ENCODE measurements at places on chromosomes 1 and 21.

DNA sequence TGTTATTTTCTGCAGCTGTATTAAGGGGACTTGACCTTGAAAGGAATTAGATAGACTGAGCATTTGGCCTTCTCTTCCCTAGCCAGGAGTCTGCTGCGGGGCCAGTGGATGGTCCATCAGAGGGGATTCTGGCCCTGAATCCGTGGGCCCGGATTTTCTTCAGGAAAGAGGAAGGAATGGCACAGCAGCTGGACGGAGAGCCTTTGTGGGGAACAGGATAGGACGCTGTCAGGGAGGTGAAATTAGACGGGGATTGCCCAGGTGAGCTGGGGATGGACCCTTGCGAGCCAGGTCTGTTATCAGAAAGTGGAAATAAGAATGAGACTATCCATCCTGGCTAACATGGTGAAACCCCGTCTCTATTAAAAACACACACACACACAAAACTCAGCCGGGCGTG lies 1.7 kb upstream of the C2CD2 start:
- DNase-seq, result no peak

GRCh38 chr21:38979271-38980121 lies 173.8 kb downstream of the ETS2 start:
- no peak for DNase-seq

GRCh38 chr1:172515927-172516326 lies 17.0 kb upstream of the SUCO start:
- no peak for DNase-seq

GRCh38 chr1:244897476-244898254 lies 33.3 kb upstream of the HNRNPU start:
- no peak for DNase-seq

DNA sequence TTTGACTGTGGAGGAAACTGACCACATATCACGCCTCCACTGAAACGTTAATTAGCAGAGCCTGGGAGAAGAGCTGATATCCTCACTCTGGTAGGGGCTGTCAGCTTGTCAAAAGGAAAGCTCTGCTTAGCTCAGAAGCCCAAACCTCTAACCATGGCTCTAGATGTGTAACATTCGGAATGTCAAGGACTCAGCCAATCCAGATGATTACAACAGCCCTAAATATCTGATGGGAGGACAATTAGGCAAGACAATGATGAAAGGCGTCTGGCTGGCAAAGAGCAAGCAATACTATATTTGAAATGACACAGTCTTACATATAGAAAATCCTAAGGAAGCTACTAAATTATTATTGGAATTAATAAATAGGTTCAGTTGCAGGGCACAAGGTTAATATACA lies 45.7 kb upstream of the COX20 start:
- no peak for DNase-seq

- DNase-seq, result no peak
These were observed 463.0 kb downstream of the DSCAM start for GRCh38 chr21:40383951-40384350.

DNA sequence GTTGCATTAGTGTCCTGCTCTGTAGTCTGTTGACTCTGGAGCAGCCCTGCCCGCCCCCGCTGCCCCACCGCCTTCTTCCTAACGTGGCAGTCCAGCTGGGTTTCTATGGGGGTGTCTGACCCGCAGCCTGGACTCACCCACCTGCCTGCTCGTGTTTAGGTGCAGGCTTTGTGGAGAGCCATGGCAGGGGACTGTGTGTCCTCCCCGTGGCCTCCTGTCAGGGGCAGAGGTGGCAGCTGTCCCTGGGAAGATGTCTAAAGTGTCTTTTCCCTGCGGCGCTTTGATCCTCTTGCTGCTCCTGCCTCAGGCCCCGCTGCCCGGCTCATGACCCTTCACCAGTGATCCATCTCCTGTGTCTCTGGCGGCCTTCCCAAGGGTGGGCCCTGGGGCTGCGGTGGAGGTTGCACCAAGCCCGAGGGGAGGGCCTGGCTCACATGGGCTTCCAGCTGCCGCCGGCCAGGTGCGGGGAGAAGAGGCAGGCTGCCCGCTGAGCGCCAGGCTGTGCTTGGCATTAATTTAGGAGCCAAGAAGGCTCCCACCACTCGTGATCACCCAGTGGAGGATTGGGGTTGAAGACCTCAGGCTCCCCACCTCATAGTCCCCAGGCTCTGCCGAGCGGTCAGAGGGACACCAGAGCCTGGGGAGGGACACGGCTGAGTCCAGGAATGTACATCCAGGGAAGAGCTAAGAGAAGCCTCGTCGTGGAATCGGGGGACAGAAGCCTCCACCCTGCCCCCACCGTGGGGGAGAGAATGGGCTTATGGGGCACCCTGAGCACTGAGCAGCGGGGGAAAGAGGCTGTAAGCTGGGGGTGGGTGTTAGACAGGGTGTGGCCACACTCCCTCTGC lies 44.1 kb downstream of the COL18A1 start:
- DNase-seq, result no peak

GRCh38 chr1:224358237-224358636 lies 1.6 kb downstream of the CNIH4 start:
- no peak for DNase-seq

GRCh38 chr1:106952776-106953175 lies 103.7 kb upstream of the PRMT6 start:
- DNase-seq, result no peak

DNA sequence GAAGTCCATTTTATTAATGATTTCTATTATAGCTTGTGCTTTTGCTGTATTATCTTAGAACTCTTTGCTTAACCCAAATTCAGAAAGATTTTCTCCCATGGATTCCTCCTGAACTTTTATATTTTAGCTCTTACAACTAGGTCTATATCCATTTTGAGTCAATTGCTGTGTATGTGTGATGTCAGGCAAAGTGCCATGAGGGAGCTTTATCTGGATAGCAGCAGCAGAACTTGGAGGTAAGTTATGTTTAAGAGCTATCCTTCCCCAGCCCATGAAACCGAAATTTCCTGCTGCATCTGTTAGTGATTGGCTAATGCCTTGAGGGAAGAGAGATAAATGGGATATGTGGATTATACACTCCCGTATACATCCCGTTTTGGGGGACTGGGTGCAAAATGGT lies 29.9 kb downstream of the ADAM30 start:
- no peak for DNase-seq

- no peak for DNase-seq
These were observed 2.1 kb upstream of the C8A start for GRCh38 chr1:56852476-56852875.

- DNase-seq, result no peak
These were observed 4.6 kb downstream of the FDPS start for GRCh38 chr1:155313261-155313660.

DNA sequence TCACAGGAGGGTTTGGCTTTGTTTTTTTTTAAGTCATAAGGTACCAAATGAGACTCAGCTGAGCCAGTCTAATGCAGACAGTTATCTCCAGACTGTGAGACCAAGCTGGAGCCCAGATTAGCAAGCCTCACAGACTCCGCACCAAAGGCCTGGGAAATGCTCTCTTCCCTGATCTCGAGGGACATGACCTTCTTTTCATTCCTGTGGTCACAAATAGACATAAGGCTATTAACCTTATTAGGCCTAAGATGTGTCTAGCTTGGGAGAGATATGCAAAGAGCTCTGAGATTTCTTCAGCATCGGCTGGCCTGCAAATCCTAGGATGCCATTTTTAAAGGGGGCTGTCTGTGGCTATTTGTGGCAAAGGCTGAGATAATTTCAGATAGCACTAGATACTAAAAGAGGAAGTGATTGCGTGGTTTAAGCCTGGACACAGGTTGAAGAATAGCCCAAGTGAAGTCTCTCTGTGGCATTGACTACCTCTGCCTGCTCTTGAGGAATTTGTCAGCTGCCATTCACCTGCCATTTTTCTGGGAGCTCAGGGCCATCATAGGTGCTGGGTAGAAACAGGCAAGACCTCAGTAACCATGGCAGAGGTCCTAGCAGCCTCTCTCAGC lies 301.3 kb downstream of the SIPA1L2 start:
- DNase-seq, result no peak

- no peak for DNase-seq
These were observed 58.4 kb downstream of the AGPAT3 start for GRCh38 chr21:43923391-43923790.

- no peak for DNase-seq
These were observed 363.1 kb upstream of the ADGRL2 start for GRCh38 chr1:81437649-81438048.

GRCh38 chr1:215473943-215474342 lies 93.2 kb upstream of the KCTD3 start:
- no peak for DNase-seq

GRCh38 chr21:43975469-43976098 lies 36.5 kb upstream of the TRAPPC10 start:
- no peak for DNase-seq

DNA sequence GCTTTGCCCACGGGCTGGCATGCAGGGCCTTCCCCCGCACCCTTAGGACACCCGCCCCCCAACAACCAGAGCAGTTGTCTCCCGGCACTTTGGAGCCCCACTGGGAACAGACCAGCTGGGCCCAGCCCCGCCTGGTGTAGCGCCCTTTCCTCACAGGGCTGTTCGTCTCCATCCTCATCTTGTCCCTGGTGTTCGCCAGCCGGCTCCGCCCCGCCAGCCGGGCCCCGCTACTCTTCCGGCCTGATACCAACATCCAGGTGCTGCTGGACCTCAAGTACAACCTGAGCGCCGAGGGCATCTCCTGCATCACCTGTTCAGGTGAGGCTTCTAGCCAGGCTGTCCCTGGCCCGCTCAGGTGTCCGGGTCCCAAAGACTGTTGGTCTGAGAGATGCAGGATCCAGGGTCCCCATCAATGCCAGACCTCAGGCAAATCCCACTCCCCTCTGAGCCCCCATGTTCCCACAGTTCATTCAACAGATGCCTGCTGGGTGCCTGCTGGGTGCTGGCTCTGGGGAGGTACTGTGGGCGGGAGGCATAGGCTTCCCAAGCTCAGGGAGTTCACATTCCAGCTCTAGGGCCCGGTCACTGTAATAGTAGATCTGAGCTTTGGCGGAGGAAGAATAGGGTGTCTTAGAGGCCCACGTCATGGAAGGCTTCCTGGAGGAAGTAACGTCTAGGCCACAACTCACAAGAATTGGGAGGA lies 41.7 kb downstream of the DISP3 start:
- no peak for DNase-seq

DNA sequence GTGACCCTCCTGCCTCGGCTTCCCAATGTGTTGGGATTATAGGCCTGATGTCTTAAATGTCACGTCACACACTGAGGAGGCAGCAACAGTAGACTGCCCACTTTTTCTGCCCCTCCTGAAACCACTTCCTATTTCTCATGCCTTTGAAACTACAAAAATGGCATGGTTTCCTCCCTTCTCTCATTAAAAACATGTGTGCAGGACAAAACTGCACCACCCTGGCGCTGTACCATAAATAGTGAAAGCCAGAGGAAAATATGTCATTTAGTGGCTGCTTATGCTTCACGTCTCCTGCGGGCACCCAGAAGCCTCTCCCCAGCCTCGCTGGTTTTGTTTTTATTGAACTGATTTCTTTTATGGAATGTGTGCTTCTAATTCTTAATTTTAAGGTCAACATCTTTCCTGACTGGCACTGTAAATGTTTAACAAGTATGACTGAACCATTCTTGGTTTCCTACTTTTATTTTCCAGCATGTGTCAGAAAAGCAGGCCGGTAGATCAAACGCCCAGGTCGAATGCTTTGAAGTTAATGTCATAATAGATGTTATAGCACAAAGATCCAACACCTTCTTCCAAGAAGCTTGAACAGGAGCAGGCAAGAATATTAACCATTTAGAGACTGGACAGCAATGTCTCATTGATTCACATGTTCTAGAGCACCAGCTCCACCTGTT lies 59.6 kb upstream of the C1orf87 start:
- DNase-seq, result peak; percentile 86

GRCh38 chr1:12166834-12167492 lies at the start of gene TNFRSF1B:
TSS of gene TNFRSF1B (plus strand) at chr1:12166991. CDS start at chr1:12167092, 101 bp downstream.
- no peak for DNase-seq

- no peak for DNase-seq
These were observed 3.7 kb upstream of the PAQR6 start for GRCh38 chr1:156251527-156251926.

DNA sequence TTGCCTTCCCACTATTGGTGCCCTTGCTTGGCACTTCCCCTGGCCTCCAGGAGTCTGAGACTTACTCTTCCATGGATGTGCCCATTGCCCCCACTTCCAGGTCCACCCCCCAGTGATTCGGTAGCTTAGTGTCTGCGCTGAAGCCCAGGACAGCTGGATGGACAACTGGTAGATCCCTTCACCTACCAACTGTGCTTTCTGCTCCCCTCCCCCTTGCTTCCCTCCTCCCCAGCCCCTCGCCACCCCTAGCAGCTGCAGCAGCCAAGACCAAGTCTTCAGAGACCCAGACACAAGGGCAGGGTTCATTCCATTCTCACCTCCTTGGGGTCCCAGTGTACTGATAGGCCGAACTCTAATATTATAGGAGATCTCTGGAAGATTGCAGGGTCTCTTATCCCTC lies 6.9 kb downstream of the LMNA start:
- no peak for DNase-seq

DNA sequence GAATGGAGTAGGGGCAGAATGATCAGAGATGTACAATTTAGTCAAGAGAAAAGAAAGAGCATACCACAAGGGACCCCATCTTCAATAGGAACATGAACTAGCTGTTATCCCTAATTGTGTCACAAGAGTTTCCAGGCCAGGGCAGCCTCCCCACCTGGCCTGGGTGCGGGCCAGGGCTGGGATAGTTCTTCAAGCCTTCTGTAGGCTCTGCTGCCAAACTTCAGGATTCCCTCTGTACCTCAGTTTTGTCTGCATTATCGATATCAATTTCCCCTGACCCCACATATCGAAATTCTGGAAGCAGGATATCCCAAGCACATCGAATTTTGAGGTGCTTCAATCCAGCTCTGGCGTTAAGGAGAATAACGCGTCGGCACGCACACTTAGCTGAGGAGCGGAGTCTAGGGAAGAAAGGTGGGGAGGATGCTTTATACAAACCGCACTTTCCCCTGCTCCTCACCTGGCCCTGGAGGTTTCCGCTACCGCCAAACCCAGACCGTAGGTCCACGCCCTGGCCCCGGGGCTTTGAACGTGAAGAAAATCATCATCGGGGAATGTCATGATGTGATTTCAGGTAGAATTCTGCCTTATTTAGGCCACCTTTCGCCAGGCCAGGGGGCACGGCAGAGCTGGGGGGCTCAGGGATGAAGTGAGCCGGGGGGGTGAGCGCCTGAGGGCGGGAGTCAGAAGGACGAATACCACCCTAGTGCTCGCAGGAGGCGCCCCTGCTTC lies 7.4 kb downstream of the HLX start:
- DNase-seq, result no peak

- no peak for DNase-seq
These were observed 488 bp downstream of the SLC35D1 start for GRCh38 chr1:67053535-67053784.
